ENCODE measurements at places on chromosomes 12 and 14.

DNA sequence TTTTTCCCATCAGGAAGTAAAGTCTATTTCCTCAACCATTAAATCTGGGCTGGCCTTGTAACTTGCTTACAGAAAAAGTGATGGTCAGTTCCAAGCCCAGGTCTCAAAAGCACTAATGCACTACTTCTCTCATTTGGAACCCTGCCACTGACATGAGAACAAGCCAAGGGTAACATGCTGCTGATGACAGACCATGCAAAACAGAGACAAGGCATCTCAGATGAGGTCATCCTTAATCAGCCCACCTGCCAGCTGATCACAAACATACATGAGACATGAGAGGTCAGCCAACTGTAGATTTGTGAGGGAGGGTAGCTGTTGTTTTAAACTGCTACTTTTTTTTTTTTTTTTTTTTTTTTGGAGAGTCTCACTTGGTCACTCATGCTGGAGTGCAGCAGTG is 16.2 kb downstream of the TWF1 start:
- H3K27me3 ChIP-seq: no peaks in the 10 kb centered on the region
- DNase-seq: no peak
- H3K27ac ChIP-seq: no peak overlapping the region
- H3K36me3 ChIP-seq: peaks cover 59% of the 10 kb centered on the region
- no peaks in the 10 kb centered on the region for H3K4me1 ChIP-seq

- DNase-seq: no peak
- H3K4me1 ChIP-seq: peaks cover 17% of the 10 kb centered on the region
- no peaks in the 10 kb centered on the region for H3K27me3 ChIP-seq
- no peak overlapping the region for H3K27ac ChIP-seq
Measured at GRCh38 chr14:34833549-34834523, 41.3 kb downstream of the BAZ1A start.

- H3K4me1 ChIP-seq: peaks cover 32% of the 10 kb centered on the region
- peaks cover 83% of the 10 kb centered on the region for H3K27me3 ChIP-seq
- no peak overlapping the region for H3K4me3 ChIP-seq
- no peak overlapping the region for H3K27ac ChIP-seq
Measured at GRCh38 chr14:104509673-104510072, 69.9 kb upstream of the C14orf180 start.

GRCh38 chr12:93868771-93869170 is 191.6 kb downstream of the CRADD start:
- no peak overlapping the region for H3K4me3 ChIP-seq
- H3K27ac ChIP-seq: no peak overlapping the region
- no peak for DNase-seq
- H3K36me3 ChIP-seq: no peaks in the 10 kb centered on the region
- no peaks in the 10 kb centered on the region for H3K4me1 ChIP-seq

DNA sequence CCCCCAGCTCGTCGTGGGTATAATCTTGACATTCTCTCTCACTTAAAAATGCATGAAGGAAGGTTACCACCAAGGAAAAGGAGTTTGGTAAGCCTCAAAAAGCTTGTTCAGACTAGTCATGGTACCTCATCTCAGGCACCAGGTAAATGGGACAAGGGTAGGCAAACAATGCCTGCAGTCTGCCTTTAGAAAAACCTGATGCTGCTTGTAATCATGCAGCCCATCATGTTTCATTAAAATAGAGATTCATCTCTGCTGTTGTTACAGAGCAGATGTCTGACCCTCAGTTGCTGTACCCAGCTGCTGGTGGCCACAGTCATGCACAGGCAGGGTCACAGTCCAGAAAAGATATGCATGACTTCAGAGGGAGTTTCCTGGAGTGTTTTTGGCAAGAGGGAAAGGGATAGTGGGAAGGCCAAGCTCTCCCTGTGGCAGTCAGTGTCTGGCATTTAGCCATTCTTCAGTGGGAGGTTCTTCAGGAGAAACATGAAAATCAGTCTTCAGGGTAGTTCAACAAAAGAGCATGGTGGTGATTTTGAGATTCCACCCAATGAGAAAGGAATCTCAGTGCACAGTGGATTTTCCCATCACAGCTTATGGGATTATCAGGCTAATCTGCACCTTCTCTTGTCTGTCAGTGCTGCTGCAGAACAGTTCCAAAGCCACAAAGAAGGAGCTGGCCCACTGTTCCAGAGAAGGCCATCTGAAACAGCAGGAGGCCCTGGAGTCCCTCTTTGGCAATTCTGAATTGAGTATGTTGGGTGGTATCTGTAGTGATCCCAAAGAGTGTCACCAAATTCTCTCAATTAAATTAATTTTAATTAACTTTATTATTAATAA is 202.7 kb upstream of the FRMD6 start:
- no peaks in the 10 kb centered on the region for H3K27me3 ChIP-seq
- peaks cover 30% of the 10 kb centered on the region for H3K4me1 ChIP-seq
- no peaks in the 10 kb centered on the region for H3K36me3 ChIP-seq
- no peak for DNase-seq
- H3K4me3 ChIP-seq: no peak overlapping the region
- H3K27ac ChIP-seq: peak overlapping the region; percentile 54

- DNase-seq: no peak
- no peaks in the 10 kb centered on the region for H3K4me1 ChIP-seq
- H3K27me3 ChIP-seq: no peaks in the 10 kb centered on the region
Measured at GRCh38 chr14:91305650-91306431, 61.3 kb upstream of the GPR68 start.

GRCh38 chr14:24418492-24418873 is 11.0 kb downstream of the CBLN3 start:
- H3K36me3 ChIP-seq: peaks cover 25% of the 10 kb centered on the region
- H3K4me3 ChIP-seq: no peak overlapping the region
- peak overlapping the region; percentile 52 for H3K27ac ChIP-seq

- no peak overlapping the region for H3K4me3 ChIP-seq
- DNase-seq: no peak
- peaks cover 17% of the 10 kb centered on the region for H3K4me1 ChIP-seq
- H3K36me3 ChIP-seq: no peaks in the 10 kb centered on the region
- no peaks in the 10 kb centered on the region for H3K27me3 ChIP-seq
Measured at GRCh38 chr12:50041962-50042361, 15.4 kb upstream of the ASIC1 start.

- H3K36me3 ChIP-seq: no peaks in the 10 kb centered on the region
- no peak for DNase-seq
- H3K27ac ChIP-seq: no peak overlapping the region
Measured at GRCh38 chr12:94775710-94776109, 125.4 kb upstream of the TMCC3 start.

DNA sequence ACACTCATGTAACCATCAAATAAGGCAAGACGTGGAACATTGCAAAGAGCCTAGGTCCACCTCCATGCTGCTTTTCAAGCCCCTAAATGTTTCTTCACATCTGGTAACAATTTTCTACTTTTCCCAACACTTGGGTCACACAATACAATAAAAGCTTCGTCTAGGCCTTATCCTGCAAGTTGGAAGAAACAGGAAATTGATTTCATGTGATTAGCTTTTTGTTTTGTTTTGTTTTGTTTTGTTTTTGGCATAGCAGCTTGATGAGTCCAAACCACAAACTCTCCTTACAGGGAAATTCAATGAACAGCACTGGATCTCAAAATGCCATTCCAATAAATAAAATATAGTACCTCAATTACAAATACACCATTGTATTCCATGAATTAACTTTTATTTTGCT is 19.3 kb downstream of the TAS2R50 start:
- H3K4me3 ChIP-seq: no peak overlapping the region
- H3K27ac ChIP-seq: no peak overlapping the region
- DNase-seq: no peak
- no peaks in the 10 kb centered on the region for H3K4me1 ChIP-seq
- H3K36me3 ChIP-seq: no peaks in the 10 kb centered on the region
- H3K27me3 ChIP-seq: no peaks in the 10 kb centered on the region

GRCh38 chr14:79896009-79896408 is 315.3 kb downstream of the DIO2 start:
- H3K27ac ChIP-seq: no peak overlapping the region
- DNase-seq: no peak
- no peak overlapping the region for H3K4me3 ChIP-seq
- H3K36me3 ChIP-seq: no peaks in the 10 kb centered on the region

DNA sequence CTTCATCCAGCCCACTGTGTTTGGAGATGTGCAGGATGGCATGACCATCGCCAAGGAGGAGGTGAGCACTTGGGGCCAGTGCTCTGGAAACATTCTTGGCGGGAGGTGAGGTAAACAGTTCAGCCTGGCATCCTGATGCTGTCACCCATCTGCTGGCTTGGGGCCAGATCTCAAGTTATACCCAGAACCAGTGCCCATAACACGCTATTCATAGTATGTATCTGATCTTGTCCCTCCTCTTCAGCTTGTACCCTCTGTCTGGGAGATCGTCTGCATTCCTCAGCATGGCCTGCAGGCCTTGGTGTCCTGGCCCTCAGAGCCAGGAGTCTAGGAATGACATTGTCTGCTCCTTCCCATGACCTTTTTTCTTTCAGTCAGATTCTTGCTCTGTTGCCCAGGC is 31.4 kb downstream of the ALDH2 start:
- H3K4me3 ChIP-seq: no peak overlapping the region
- no peak for DNase-seq
- H3K4me1 ChIP-seq: no peaks in the 10 kb centered on the region

- peaks cover 13% of the 10 kb centered on the region for H3K4me1 ChIP-seq
- DNase-seq: no peak
- no peak overlapping the region for H3K4me3 ChIP-seq
- H3K27ac ChIP-seq: no peak overlapping the region
- H3K27me3 ChIP-seq: no peaks in the 10 kb centered on the region
- H3K36me3 ChIP-seq: no peaks in the 10 kb centered on the region
Measured at GRCh38 chr12:29238822-29239291, 89.8 kb downstream of the FAR2 start.

DNA sequence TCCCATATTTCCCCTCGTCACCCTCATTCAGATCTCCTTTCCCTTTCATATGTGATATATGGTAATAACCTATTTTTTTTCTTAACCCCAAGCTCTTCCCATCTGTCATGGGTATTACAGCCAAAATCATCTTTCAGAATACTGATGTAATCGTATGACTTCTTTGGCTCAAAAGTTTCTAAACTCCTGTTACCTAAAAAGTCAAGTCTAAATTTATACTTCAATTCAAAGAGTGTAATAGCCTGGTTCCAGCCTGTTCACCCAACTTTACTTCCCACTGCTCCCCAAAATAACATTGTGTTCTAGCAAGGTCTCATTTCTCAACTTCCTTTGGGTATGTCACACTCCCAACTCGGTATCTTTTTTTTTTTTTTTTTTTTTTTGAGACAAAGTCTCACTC is 48.5 kb downstream of the TBK1 start:
- no peaks in the 10 kb centered on the region for H3K4me1 ChIP-seq
- no peak for DNase-seq
- no peaks in the 10 kb centered on the region for H3K36me3 ChIP-seq
- H3K4me3 ChIP-seq: no peak overlapping the region

DNA sequence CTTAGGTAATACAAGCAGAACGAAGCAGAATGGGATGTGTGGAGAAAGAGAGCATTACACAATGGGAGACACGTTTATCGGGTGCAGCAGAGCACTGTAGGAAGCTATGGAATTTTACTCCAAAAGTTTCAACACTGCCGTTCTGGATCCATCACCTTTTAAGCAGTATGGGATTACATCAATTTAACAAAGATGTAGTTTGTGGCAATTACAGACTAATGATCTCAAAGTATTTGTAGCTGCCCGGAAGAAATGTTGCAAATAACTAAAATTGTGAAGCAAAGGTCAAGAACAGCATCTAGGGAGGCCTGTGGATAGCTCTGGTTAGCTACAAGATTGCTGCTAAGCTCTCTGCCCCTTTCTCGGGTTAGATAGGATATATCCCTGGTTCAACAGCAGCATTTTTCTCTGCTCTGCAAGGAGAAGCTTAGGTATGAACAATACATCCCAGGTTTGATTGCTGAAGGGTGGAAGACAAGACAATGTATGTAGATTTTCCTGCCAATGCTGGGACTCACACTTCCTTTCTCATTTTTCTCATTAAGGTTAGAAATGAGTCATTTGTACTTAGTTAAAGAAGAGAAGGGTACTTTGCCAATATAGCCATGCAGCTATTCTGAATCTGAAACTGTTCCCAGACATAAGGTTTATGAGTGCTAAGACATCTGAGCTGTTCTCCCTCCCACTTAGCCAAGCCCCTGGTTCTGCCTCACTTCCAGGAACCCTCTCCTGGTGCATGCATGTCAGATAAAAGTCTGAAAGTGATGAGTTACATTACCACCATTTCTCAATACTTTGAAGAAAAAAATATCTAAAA is 75.0 kb upstream of the HIF1A start:
- DNase-seq: no peak
- peak overlapping the region; percentile 23 for H3K27ac ChIP-seq
- H3K4me3 ChIP-seq: no peak overlapping the region
- H3K36me3 ChIP-seq: no peaks in the 10 kb centered on the region
- no peaks in the 10 kb centered on the region for H3K27me3 ChIP-seq
- peaks cover 19% of the 10 kb centered on the region for H3K4me1 ChIP-seq

- no peak overlapping the region for H3K27ac ChIP-seq
- H3K4me1 ChIP-seq: no peaks in the 10 kb centered on the region
- H3K36me3 ChIP-seq: peaks cover 34% of the 10 kb centered on the region
- no peak overlapping the region for H3K4me3 ChIP-seq
- H3K27me3 ChIP-seq: no peaks in the 10 kb centered on the region
Measured at GRCh38 chr14:20356422-20356821, 13.0 kb downstream of the PARP2 start.

DNA sequence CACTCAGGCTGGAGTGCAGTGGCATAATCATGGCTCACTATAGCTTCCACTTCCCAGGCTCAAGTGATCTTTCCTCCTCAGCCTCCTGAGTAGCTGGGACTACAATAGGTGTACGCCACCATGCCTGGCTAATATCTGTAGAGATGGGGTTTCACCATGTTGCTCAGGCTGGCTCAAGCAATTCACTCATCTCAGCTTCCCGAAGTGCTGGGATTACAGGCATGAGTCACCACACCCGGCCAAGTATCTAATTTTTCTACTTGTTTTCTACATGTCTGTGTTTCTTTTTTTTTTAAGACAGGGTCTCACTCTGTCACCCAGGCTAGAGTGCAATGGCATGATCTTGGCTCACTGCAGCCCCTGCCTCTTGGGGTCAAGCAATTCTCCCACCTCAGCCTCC is 119.7 kb upstream of the MED13L start:
- H3K27me3 ChIP-seq: no peaks in the 10 kb centered on the region
- DNase-seq: no peak
- no peaks in the 10 kb centered on the region for H3K4me1 ChIP-seq
- H3K27ac ChIP-seq: no peak overlapping the region
- no peaks in the 10 kb centered on the region for H3K36me3 ChIP-seq

- H3K27ac ChIP-seq: no peak overlapping the region
- H3K4me1 ChIP-seq: no peaks in the 10 kb centered on the region
- no peaks in the 10 kb centered on the region for H3K27me3 ChIP-seq
- no peaks in the 10 kb centered on the region for H3K36me3 ChIP-seq
- DNase-seq: no peak
Measured at GRCh38 chr14:101363261-101363555, 198.1 kb upstream of the DIO3 start.

GRCh38 chr14:55450539-55450938 is 10.1 kb upstream of the TBPL2 start:
- DNase-seq: no peak
- H3K27me3 ChIP-seq: no peaks in the 10 kb centered on the region
- H3K36me3 ChIP-seq: no peaks in the 10 kb centered on the region

- H3K4me1 ChIP-seq: no peaks in the 10 kb centered on the region
- no peak overlapping the region for H3K4me3 ChIP-seq
- H3K27ac ChIP-seq: no peak overlapping the region
Measured at GRCh38 chr14:95211721-95212504, 54.6 kb upstream of the DICER1 start.

Data from esophagus squamous epithelium (tissue), 5 donors.